ENCODE measurements at places on chromosomes 16 and 17.
A peak's percentile ranks its signal among the peaks of the same experiment; 100 is the strongest.

- DNase-seq: no peak
These were observed 113.5 kb downstream of the DYNLRB2 start for GRCh38 chr16:80654094-80654862.

- no peak for DNase-seq
These were observed 8.0 kb upstream of the TSPOAP1 start for GRCh38 chr17:58336456-58337209.

GRCh38 chr16:27377666-27378485, 24.1 kb upstream of the IL21R start:
- no peak for DNase-seq

GRCh38 chr16:85905110-85906095, 6.4 kb downstream of the IRF8 start:
- no peak for DNase-seq

DNA sequence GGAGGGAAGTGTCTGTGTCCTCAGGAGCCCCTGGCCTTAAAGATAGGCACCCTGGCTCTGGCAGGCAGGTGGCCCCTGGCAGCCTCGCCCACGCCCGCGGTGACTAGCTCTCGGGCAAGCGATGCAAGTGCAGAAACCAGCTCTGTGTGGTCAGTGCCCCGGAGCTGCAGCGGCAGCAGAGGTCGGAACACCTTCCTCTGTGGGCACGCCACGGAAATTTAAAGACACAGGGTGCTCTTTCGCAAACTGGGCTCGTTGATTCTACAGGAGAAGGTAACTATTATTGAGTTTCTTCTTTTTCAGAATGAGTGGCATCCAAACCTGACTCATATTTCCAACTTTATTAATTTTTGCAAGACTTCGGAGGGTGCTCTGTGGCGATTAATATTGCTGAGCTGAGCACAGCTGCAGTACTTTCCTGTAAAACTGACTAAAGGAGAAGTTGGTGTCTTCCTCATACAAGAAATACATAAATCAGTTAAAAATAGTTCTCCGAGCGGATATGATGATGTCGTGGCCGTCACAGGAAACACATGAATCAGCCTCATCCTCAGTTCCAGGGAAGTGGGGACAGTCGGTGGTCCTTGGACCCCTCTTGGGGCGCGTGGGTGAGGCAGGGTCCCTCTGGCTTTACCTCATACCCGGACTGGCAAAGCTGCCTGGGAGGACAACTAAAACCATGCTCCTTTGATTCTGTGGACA, 120.2 kb downstream of the METRNL start:
- no peak for DNase-seq

GRCh38 chr16:619476-620100, 11.2 kb upstream of the WFIKKN1 start:
- no peak for DNase-seq

DNA sequence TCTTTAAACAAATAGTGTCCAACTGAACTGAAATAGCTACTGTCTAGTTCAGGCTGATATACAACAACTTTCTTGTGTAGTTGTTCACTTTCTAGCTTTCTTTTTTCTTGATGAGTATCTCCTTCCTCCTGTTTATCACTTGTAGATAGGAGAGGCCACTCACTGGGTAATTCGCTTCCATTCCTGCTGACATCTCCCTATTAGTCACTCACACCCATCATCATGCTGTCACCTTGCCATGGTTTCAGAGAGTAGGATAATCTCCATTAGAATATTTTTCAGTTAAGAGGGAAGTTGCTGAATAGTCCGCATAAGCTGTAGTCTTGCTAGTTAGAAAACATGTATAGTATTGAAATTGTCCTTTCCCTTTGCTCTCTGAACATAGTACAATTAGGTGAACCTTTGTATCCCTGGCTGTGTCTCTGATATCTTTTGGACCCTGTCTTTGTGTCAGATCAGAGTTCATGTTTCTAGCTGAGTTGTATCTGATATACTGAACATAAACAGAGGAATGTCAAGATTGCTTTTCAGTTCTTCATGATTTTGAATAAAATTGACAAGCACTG, 64.4 kb upstream of the RASL10B start:
- no peak for DNase-seq

- peak; percentile 15 for DNase-seq
These were observed 10.1 kb downstream of the WFIKKN2 start for GRCh38 chr17:50845240-50846147.

DNA sequence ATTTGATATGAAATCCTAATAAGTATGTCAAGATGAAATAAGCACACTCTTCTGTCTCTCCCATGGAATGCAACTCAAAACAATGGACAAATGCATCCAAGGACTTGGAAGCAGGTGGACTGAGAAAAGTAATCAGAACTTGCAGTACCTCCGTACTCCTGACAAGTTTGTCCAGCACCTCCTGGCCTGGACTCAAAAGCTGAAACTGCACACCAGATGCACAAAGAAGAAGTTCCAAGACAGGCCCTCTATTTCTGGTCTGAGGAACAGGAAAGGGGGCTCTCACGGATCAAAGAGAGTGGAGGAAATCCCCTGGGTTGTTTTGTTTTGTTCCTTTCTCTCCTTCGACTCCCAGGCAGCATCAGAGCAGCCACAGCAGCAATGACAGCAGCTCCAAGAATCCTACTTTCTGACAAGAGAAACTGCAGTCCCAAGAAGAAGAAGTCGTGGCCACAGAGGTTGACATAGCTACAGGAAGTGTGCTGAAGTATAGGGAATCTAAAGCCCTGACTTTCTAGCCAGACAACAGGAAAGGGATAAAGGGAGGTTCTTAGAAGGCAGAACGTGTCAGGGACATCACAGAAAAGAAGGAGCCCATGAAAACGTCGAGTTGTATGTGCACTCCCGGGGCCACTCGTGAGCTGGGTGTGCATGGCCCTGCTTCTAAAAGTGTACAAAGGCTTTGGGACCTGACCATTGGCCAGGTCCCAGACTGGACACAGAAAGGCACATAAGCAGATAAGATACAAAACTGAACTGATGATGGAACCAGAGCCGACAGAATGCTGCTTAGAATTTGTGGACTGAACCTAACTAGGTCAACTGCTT, 29.3 kb downstream of the AKAP10 start:
- no peak for DNase-seq

DNA sequence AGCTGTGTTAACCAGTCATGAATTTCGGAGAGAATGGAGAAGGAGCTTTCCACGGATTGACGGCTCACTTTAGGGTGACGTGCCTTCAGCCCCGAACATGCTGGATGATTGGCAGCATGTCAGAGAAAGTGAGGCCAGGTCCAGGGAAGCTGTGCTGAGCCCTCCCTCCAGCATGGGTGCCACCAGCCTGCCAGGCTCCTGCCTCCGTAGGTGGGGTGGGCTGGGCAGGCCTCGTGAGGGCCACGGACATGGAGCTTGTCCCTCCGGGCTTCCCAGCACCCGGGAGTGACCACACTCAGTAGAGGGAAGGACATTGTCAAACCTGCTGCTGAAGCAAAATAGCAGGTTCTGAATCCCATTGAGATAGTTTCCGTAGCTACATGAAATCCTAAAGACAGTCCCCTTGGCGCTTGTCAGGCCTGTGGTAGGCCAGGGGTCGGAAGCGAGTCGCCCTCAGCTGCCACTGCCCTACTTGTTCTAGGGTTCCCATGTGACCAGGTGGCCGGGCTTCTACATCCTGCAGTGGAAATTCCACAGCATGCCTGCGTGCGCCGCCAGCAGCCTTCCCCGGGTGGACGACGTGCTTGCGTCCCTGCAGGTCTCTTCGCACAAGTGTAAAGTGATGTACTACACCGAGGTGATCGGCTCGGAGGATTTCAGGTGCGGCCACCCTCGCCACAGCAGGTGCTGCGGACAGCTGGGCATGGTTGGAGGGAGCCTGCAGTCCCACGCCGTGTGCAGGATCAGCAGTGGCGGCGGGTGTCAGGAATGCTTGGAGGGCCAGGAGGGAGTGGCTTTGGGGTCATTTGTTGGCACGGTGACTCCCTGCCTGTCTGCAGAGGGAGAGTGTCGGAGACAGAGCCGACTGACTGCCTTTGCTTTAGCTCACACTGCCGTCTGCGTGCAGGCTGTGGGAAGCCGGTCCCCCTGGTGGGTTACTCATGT, 72.3 kb downstream of the SEC14L1 start:
- DNase-seq: no peak

GRCh38 chr16:57257455-57258070, 12.5 kb downstream of the ARL2BP start:
- no peak for DNase-seq

DNA sequence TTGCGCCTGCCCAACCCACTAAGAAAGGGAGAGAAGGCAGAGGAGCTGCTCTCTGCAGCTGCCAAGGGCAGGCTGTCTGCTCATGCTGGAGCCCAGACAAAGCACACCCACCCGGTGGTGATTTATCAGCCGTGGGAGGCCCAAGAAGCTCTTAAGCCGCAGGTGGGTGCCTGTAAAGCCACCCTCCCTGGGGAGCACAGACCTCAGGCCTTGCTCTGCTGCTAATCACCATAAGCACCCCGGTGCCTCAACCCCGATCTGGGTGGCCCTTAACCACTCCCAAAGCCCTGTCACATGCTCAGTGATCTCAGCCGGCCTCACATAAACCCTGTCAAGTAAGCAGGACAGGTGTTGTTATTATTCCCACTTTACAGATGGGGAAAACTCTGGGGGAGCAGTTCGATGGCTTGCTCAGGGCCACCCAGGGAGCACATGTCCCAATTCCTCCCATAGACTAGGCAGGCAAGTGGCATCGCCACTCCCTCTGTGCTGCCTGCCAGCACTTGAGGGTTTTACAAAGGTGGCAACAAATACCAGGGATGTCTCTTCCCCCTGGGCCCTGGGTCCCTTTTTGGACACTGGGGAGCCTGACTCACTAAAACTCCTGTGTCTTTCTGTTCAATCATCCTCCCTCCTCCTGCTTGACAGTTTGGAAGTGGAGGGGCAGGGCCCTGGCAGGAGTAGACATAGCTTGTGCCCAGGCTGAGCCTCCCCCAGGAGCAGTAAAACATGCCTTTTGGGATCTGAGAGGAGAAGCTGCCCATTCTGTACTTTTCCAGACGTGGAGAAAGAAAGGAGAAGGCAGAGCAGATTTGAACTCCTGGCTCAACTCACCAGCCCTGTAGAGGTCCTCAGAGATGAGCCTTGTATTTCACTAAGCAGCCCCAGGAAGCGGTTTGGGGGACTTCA, 299.3 kb downstream of the SOX9 start:
- DNase-seq: no peak

- no peak for DNase-seq
These were observed 39.2 kb downstream of the FTO start for GRCh38 chr16:53743149-53743566.

DNA sequence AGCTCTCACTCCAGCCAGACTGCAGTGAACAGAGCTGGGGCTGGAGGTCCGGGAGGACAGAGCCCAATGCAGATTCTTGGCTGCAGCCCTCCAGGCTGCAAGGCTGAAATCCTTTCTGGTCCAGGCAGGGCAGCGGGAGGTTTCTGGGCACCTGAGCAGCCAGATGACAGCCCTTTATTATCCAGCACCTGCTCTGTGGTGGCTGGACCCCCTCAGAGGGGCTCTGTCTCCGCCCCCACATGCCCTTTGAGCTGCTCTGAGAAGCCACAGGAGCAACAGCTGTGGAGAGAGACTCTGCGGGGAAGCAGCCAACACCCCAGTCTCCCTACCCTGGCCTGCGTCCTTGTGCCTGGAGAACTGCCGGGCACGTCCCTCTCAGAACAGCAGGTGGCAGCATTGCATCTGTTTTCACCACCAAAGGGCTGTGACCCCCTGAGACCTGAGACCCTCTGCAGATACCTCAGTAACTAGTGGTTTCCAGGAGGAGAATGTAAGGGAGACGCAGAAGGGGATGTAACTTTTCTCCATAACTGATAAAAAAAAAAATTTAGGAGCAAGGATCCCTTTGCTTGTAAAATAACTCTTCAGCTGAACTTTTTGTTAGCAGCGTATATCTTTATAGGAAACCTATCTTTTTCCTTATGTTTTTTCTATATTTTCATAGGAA, 3.7 kb upstream of the CNP start:
- DNase-seq: peak; percentile 28

- no peak for DNase-seq
These were observed 57.9 kb downstream of the NSRP1 start for GRCh38 chr17:30174556-30174955.

GRCh38 chr16:75801307-75801706, 75.0 kb upstream of the CPHXL start:
- DNase-seq: no peak

GRCh38 chr17:42852351-42852750, 1.4 kb downstream of the AOC3 start:
- DNase-seq: no peak

- DNase-seq: no peak
These were observed 6.9 kb downstream of the CARMIL2 start for GRCh38 chr16:67651847-67652246.

- no peak for DNase-seq
These were observed 58.7 kb downstream of the SDK2 start for GRCh38 chr17:73585583-73585982.

DNA sequence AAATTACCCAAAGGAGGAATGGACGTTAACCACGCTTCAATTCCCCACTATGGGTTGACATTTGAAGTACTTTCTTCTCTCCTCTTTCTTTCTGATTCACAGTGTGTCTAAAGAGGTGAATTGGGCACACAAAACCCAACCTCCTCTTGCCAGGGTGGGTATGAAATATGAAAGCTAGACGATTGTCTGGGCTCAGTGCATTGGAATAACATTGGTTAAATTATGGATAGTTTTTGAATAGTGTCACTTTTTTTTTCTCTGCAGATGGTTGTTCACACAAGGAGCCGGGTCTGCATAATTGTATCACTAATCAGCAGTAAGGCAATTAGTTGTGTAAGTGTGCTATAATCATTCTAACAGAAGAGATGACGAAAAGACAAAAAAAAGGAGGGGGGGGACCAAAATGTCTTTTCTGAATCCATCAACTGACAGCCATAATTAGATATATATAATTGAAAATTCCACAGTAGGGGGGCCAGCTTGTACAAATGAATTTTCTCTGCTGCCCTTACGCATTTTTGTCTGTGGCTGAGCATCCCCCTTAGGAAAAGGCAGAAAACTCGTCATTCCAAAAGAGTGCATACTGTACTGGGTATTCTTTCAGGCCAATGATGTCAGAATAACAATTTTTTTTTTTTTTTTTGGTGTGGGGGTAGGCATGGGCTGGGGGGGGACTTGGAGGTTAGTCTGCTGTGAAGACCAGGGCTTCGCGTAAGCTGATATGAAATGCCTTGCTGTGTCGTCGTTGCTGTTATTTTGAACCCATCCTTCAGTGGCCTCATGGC, 307.5 kb upstream of the SALL1 start:
- DNase-seq: no peak

- no peak for DNase-seq
These were observed 15.0 kb upstream of the CBX8 start for GRCh38 chr17:79811868-79812352.

DNA sequence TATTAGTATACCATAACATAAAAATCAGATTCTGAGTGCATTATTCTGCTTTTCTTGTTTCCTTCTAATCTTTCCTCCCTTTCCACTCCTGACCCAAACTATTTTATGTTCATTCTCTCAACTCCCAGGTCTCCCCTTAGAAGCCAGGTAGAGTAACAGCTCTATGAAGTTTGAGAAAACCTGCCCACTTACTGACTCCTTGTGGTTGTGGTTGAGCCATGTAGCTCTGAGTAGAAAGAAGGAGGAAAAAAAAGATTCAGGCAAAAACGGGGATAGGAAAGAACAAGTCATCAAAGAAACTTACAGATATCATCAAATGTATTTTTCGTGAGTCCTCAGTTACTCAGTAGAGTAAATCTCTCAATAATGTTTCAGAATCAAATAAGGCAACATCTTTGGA, 216.7 kb downstream of the PMP22 start:
- no peak for DNase-seq

- DNase-seq: no peak
These were observed 17.1 kb upstream of the CBFA2T3 start for GRCh38 chr16:88993946-88994600.

GRCh38 chr17:63622574-63623390, 565 bp downstream of the MAP3K3 start:
- DNase-seq: peak; percentile 83

GRCh38 chr17:80986046-80986445, 5.6 kb upstream of the CHMP6 start:
- DNase-seq: no peak
